ENCODE measurements at places on chromosomes 3 and 15.

- peak; percentile 43 for DNase-seq
These were observed 1.9 kb downstream of the PIGZ start for GRCh38 chr3:196966526-196967401.

GRCh38 chr15:91845720-91846119 is 7.8 kb upstream of the SLCO3A1 start:
- no peak for DNase-seq

GRCh38 chr3:36941162-36941561 is 3.7 kb downstream of the TRANK1 start:
- no peak for DNase-seq

DNA sequence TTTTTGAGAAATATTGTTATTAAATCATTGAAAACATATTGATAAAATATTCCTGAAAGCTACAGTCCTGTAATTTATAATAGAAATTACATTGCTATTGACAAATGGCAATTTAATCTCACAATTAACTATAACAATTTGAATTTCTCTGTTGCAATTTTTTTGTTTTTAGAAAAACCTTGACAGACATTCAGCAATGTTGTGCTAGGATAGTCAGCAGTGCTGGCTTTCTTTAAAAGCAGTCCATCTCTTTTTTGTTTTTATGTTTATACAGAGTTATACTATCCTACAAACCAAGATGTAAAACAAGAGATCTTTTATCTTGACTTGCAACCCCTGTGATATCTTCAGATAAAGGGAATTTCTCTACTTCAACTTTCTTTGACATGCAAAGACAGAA is 93.1 kb downstream of the TUSC7 start:
- no peak for DNase-seq

Data from iPS-NIHi11 (cell line).